B cell (primary cell): ENCODE measurements at places on chromosomes 5 and 9. TPM values are rescaled to one million over a fixed set of nuclear protein-coding genes. Genes with fewer than 3 reads are reported as not detected.

The CDH6 gene
- polyA plus RNA-seq, result not detected in 2 replicates

GRCh38 chr9:69824499-69825252, 4.1 kb downstream of the CFAP95 start:
- no peak for DNase-seq

DNA sequence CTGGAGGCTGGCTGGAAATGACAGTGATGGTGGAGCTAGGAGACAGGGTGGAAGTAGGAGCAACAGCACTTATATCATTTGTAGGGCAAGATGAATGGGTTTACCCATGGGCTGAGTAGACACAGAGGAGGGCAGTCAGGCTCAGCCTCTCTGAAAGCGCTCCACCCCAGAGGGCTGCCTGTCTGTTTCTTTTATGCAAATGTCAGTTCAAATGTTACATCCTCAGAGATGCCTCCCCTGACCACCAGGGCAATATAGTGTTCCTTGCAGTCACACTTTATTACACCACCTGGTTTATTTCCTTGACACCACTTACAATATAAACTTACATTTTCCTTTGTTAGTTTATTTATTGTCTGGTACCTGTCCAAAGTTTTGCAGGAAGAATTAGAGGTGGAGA, 159.5 kb upstream of the IL12B start:
- DNase-seq, result peak; percentile 12

DNA sequence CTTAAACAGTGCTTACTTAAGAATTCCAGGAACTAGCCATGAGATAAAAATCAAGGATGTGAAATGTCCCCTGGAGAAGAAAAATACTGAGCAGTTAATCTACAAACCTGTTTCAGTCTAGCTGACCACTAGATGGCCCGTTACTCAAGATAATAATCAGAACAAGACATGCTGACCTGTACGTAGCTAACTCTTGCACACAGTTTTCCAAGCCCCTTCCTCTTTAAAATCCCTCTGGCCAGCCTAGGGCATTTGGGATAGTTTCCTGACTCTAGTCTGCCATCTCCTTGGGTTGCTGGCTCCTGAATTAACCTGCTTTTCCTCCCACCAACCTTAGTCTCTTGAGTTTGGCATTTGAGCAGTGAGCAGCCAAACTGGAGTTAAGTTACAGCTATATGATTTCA, 59.2 kb upstream of the TRAF1 start:
- peak; percentile 26 for DNase-seq

DNA sequence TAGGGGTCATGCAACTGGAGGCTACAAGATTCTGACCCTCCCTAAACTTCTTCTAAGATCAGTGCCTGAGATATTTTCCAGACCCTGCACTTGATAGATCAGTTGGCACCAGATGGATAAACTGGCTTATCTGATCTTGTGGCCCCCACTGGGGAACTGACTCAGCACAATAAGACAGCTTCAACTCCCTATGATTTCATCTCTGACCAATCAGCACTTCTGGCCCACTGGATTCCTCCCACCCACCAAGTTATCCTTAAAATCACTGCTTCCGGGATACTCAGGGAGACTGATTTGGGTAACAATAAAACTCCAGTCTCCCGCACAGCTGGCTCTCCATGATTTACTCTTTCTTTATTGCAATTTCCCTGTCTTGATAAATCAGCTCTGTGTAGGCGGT, 2180.4 kb upstream of the WWC1 start:
- DNase-seq, result no peak

GRCh38 chr9:71758277-71758676, 10.0 kb downstream of the CEMIP2 start:
- no peak for DNase-seq

The ADGRV1 gene
- polyA plus RNA-seq, result 0.07 TPM in 1 of 2 replicates, not detected in the other

The SPATA31A3 gene
- not detected in 2 replicates for polyA plus RNA-seq

The ZBTB34 gene
- 3.8 TPM in 2 replicates for polyA plus RNA-seq

The SPINK13 gene
- not detected in 2 replicates for polyA plus RNA-seq

- DNase-seq, result no peak
These were observed 962 bp upstream of the TXN start for GRCh38 chr9:110257097-110257841.

GRCh38 chr9:89093201-89093975, 85.2 kb downstream of the SHC3 start:
- no peak for DNase-seq

- no peak for DNase-seq
These were observed 259.7 kb upstream of the MSX2 start for GRCh38 chr5:174464504-174465165.

The SCGB3A1 gene
- not detected in 2 replicates for polyA plus RNA-seq

GRCh38 chr5:143226361-143226760, 177.1 kb downstream of the NR3C1 start:
- no peak for DNase-seq

GRCh38 chr9:131237291-131237690, 39.0 kb downstream of the FAM78A start:
- DNase-seq, result no peak

The STX17 gene
- 7.2 and 10.2 TPM in 2 replicates for polyA plus RNA-seq

GRCh38 chr9:122164286-122164685, 4.6 kb downstream of the MORN5 start:
- no peak for DNase-seq

GRCh38 chr5:178267245-178267644, 34.6 kb upstream of the PHYKPL start:
- no peak for DNase-seq

The RETREG1 gene
- 5.1 and 8.7 TPM in 2 replicates for polyA plus RNA-seq

DNA sequence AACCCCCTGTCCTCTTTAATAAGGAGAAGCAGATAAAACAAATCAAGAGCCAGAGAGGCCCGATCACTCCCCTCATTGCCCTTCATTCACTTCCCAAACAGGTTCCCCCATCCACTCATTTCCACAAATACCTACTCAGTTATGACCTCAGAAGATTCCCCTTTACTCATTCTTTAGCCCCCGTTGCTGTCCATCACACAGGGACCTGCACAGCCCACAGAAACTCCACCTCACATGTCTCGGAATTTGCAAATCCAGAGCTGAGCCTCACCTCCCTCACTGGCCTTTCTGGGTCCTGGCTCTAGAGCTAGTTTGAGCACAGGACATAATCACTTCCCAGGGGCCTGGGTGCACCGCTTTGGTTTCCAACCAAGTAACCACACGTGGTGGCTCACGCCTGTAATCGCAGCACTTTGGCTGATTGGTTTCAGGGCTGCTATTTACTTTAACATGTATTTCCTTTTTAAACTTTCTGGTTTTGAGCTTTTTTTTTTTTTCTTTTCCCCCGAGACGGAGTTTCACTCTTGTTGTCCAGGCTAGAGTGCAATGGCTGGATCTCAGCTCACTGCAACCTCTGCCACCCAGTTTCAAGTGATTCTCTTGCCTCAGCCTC, 17.8 kb downstream of the ATP6V0E1 start:
- DNase-seq, result no peak

DNA sequence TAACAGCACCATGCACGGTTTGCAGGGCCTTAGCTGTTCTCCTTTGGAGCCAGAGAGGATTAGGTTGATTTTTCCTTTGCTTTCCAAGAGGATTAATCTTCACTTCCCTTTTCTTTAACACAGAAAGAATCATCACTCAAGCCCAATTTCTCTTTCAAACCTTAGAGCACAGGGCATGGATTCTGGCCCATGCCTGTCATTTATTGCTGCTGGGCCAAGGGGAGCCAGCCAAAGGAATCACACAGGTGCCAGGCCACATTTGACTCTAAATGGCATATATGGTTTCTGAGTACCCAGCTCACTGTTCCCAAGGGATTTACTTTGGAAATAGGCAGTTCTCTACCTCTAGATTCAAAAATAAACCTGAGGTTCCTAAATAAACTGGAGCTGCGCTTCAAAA, 58.3 kb downstream of the FBXL7 start:
- DNase-seq, result no peak

GRCh38 chr9:94734054-94734754, 7.7 kb downstream of the AOPEP start:
- no peak for DNase-seq

DNA sequence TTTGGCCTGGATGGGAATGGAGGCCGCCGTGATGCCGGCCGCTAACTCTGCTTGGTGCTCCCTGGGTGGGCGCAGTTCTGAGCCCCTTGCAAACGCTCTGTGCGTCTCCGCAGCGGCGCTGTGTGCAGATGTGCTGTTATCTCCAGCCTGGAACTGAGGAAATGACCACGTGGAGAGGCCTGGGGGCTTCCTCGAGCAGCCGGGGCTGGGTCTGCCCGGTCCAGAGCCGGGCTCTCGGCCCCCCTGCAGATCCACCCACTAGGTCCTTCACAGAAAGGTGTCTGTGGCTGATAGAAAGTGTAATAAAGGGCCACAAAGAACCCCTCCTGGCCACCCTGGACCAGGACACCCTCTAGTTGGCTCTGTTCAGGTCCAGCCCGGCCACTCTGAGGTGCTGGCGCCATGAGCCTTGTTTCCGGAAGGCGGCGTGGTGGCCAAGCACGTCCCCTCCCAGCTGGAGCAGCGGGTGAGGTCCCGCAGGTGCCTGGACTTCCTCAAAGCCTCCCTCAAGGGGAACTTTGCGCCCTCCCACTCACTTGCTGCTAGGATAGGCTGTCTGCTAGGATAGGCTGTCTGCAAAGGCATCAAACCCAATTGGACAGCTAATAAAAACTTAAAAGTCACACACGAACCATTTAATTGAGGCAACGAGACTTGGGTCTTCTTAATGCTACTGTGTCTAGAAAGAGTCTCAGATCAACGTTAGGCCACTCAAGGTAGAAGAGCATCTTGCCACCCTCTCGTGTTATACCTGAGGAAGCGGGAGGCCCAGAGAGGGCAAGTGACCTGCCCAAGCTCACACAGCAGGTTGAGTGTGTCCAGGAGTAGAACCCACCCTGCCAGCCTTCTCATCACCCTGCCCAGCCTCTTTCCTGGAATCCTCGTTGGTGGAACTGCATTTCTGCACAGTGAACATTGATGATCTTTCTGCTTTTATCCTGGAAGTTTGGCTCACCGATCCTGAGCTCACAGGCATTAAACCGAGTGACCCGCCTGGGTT, 109.3 kb upstream of the FCN2 start:
- DNase-seq, result no peak

DNA sequence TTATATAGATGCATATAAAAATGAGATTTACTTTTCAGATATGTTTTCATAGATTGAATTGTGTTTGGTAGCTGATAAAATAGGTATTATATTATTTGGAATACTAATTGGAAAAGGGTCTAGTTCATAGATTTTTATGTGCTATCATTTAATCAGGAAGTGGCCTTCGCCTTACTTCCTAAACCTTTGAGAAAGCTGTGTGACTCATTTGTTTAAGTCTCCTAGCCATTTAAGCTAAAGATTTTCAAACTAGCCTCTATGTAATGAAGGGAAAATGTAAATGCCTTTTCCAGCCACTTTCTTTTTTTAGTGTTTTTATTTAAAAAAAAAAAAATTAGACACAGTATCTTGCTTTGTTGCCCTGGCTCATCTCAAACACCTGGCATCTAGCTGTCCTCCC, 97.5 kb downstream of the DMXL1 start:
- no peak for DNase-seq

- DNase-seq, result no peak
These were observed 626.7 kb downstream of the BNC2 start for GRCh38 chr9:16243798-16244197.

GRCh38 chr5:68798877-68799843, 294.7 kb upstream of the SLC30A5 start:
- DNase-seq, result no peak

GRCh38 chr5:99104538-99105132, 175.8 kb upstream of the CHD1 start:
- DNase-seq, result peak; percentile 30

DNA sequence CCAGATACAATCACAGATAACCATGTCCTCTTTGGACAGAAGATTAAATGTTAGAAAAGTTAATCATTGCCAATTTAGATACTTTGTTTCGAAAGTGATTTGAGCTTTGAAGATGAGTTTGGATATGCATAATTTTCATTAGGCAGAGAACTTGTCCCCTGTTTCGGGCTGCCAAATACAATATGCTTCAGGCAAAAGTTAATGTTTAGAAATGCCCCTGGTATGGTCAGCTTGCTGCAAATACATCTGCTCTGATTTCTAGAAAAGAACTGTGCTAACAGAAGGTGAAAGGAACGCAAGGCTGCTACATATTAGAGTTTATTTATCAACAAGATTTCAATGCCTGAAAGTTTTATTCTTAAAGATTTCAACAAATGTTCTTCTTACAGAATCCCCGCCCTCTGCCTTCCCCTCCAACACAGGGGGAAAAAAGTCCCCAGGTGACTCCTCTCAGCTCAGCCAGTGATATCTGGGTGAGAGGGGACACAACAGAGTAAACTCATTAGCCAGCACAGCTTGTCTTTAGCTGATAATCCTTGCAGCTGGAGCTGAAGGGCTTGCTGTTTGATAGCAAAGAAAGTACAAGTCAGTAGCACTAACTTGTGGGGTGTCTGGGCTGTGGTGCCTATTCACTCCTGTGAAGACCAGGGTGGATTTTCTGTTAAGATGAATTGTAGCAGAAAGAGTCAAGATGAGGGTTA, 435.7 kb downstream of the DMAC1 start:
- no peak for DNase-seq

The SAXO1 gene
- polyA plus RNA-seq, result 0.01 TPM in 1 of 2 replicates, not detected in the other

DNA sequence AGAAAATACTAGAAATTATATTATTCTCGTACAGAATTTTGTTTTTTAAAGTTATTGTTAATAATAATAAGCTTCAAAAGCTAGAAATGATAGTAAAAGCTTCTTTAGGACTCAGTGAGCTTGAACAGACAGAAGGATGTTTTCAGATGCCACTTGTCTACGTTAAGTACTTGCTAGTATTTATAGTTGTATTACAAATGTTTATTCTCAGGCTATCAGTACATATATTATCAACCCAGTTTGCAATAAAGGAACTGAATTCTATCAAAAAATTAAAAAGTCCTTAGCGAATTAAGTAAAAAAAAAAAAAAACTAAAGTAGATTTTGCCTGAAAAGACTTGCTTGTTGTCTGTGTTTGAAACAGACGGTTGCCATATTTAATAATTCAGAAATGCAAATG, 23.9 kb downstream of the HCN1 start:
- DNase-seq, result no peak

The PCA3 gene
- 0.09 TPM in 1 of 2 replicates, not detected in the other for polyA plus RNA-seq

GRCh38 chr5:112372543-112372942, 46.5 kb downstream of the EPB41L4A start:
- DNase-seq, result no peak

- peak; percentile 79 for DNase-seq
These were observed 22.3 kb downstream of the TRAF1 start for GRCh38 chr9:120904061-120904977.

The HDAC3 gene
- 94.0 and 119 TPM in 2 replicates for polyA plus RNA-seq

GRCh38 chr5:12292610-12293204, 388.5 kb upstream of the CTNND2 start:
- DNase-seq, result no peak

The NRARP gene
- 4.3 and 5.7 TPM in 2 replicates for polyA plus RNA-seq

The ARHGEF37 gene
- 0.06 TPM in 2 replicates for polyA plus RNA-seq

GRCh38 chr5:81417052-81417451, 23.1 kb upstream of the ACOT12 start:
- no peak for DNase-seq

The TSLP gene
- not detected in 2 replicates for polyA plus RNA-seq

- no peak for DNase-seq
These were observed 193.2 kb downstream of the EFNA5 start for GRCh38 chr5:107477492-107477891.
